Hematopoietic multipotent progenitor cell treated with erythropoietin and hydrocortisone succinate and interleukin-3 and kit ligand, for 8 days (in vitro differentiated cells): ENCODE measurements at places on chromosomes 11 and 22.

DNA sequence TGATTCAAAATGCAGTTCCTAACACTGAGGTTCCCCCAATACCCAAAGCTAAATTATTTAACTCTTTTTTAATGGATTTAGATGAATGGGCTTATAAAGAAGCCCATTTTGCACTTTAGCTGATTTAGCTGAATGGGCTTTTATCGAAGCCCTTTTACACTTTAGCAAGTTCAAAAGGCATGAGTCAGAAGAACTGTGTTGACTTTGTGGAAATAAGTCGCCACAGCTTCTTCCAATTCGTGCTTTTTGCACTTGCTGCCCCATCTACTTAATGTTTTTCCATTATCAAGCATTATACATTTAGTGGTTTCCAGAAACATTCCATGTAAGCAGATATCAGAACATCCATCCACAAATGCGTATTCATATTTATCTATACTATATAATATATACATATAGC, 20.5 kb upstream of the GRIA4 start:
- DNase-seq: no peak

GRCh38 chr11:10641912-10642697, 51.5 kb downstream of the IRAG1 start:
- no peak for DNase-seq

DNA sequence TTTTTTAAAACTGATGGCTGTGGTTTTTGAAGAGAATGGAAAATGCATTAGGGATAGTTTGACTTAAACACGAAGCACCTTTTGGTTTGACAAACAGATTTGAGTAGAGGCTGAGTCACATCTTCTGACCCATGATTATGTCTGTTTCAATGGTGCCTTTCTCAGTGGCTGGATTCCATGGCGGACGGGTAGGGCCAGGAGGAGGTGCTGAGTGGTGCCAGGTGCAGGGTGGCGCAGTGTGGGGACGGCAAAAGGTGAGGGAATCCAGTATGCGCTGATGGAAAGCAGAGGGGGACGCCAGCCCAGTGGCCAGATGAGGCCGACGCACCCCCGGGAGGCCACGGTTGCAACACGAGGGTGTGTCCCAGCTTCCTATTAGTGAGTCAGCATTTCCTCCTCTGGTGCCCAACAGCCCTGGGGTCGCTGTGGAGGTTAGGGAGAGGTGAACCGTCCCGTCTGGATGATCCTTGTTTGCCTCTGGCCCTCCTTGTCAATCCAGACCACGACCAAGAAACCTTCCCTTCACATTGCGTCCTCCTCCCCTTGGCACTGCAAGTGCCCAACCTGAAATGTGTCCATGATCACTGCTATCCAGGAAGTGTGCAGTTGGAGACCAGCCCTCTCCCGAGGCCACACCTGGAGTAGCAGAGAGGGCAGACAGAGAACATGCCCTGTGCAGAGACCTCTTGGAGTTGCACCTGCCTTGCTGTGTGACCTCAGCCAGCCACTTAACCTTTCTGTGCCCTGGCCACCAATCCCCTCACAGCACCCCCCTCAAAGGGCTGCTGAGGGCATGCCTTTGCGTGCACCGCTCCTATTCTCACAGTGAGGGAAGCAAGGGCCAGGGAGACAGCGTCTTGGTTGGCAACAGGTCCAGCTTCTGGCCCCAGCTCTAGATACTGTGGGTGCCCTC, 32.5 kb upstream of the ATXN10 start:
- DNase-seq: peak; percentile 42

- no peak for DNase-seq
Observed at GRCh38 chr22:44497218-44497904, 672 bp downstream of the RTL6 start.

- DNase-seq: no peak
Observed at GRCh38 chr22:35498026-35498800, 42.4 kb upstream of the RASD2 start.

DNA sequence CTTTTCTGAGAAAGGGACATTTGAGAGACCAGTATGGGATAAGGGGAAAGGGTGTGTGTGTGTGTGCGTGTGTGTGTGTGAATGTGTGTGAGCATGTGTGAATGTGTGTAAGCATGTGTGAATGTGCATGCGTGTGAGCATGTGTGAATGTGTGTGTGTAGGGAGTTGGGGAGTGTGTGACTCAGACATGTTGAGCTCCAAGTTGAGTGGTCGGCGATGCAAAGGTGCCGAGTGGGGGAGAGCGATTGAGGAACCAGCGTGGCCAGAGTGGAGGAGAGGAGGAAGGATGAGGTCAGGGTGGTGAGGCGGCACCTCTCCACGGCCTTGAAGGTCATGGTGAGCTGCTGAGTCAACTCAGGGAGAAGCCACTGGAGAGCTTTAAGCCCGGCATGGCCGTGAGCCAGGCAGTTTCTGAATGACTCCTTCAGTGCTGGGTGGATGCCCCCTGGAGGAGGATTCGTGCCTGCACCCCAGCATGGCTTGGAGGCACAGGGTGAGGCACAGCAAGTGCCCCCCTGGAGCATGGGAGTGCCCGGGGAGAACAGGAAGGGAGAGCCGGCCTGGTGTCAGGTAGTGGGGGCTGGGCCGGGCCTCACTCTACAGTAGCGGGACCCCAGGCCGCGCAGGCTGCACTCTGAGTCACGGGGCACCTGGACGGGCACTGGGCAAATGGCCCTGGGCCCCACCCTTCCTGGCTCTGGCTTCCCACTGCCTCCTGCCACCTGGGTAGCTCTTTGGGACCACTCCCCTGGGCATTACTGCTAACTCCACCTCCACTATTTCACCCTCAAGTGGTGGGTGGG, 8.2 kb upstream of the CCDC88B start:
- peak; percentile 95 for DNase-seq
